H9 (cell line): ENCODE measurements at places on chromosomes 3 and 15. TPM values are rescaled to one million over a fixed set of nuclear protein-coding genes. Genes with fewer than 3 reads are reported as not detected.

- no peak for DNase-seq
Observed at GRCh38 chr15:62515696-62516395, 350.8 kb upstream of the C2CD4B start.

GRCh38 chr3:193805448-193805847 lies 212.4 kb downstream of the OPA1 start:
- no peak for DNase-seq

- DNase-seq: no peak
Observed at GRCh38 chr15:69718436-69718835, 265.8 kb downstream of the RPLP1 start.

ABI3BP gene
- total RNA-seq: 0.26 and 0.28 TPM in 2 replicates

- DNase-seq: no peak
Observed at GRCh38 chr3:43298761-43299160, 12.4 kb downstream of the SNRK start.

DNA sequence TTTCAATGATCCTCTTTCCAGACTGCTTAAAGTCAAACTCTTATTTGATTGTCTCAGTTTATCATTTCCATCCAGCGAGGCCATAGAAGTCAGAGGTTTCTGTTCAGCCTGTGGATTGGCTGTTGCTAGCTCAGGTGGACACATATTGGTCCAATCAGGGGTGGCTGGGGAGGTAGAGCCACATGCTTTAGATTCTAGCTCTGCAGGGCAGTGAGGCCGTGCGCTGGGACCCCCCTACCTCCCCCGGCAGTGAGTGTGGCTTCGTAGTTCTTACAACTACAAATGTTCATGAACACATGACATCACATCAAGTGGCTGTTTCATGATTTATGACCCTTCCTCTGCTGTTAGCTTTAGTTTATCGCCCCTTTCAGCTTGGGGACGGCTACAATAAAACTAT lies 18.0 kb downstream of the APOD start:
- DNase-seq: no peak

UNC13C gene
- total RNA-seq: 0.02 TPM in 1 of 2 replicates, not detected in the other

ARNT2 gene
- total RNA-seq: 9.5 and 10.5 TPM in 2 replicates

DNA sequence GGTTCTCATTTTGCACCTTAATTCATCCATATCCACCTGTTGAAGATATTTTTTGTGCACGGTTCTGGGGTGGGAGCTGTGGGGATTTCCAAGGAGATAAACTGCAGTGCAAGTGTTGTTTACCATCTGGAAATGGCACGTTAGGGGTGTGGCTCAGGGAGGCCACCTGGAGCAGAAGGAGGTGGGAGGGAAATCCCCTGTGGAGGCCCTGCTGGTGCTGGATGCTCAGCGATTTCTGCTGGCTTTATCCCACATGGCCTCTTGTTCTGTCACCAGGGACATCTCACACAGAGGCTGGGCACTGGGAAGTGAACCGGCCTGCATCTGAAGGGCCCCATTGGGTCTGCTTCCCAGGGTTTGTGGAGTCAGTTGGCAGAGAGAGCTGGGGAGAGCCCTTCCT lies 24.3 kb downstream of the TRPM1 start:
- no peak for DNase-seq

DNA sequence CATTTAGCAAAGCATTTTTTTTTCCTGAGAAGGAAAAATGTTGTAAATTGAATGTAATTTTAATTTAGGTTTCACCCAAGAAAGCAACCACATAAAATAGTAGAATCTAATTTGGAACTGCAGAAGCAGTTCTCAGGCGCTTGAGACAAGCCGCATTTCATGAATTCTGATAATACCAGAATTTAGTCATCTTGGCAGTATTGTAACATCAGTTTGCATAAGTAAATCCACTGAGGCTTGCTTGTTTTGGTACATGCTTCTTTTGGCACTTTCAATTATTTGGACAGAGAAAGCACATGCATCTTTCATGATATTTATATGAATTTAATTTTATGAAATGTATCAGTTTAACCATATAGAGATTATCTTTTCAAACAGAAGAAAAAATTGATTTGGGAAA lies 389.7 kb upstream of the ROBO1 start:
- no peak for DNase-seq

LARP6 gene
- total RNA-seq: 15.1 and 18.9 TPM in 2 replicates

DNA sequence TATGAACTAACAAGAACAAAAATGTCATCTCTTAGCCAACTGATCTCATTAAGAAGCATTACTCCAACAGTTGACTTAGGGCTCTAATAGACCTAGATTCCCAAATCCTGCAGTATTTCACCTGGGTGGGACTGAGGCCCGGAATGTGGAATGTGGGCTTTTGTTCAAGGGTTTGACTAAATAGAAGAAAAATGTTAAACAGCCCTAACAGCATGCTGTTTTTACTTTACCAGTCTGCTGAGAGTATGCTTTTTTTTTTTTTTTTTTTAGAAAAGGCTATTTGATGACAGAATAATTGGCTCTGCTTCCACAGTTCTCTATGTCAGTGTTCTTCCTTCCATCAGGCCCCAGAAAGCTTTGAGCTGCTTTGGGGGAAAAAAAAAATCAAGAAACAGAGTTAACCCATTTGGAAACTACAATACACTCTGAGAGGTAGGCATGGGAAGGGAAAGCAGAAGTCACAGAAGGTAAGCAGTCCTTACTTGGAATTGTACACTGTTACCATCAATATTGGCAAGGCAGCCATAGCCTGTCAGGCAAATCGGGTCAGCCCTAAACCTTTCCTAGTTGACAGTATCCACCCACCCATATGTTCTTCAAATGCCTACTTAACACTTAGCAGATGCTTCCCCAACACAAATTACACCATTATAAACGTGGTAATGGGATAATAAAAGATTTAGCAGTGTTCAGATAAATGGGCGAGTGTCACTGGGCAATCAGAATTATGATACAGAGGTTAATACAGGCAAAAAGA lies 224.2 kb downstream of the CNTN3 start:
- no peak for DNase-seq

- DNase-seq: no peak
Observed at GRCh38 chr3:101680466-101680865, 3.5 kb upstream of the ZBTB11 start.
